ENCODE measurements at places on chromosomes 2 and 18.

- no peak for DNase-seq
Measured at GRCh38 chr2:237490795-237491194, 3.7 kb downstream of the MLPH start.

- DNase-seq: no peak
Measured at GRCh38 chr2:167898340-167898739, 349.1 kb downstream of the STK39 start.

DNA sequence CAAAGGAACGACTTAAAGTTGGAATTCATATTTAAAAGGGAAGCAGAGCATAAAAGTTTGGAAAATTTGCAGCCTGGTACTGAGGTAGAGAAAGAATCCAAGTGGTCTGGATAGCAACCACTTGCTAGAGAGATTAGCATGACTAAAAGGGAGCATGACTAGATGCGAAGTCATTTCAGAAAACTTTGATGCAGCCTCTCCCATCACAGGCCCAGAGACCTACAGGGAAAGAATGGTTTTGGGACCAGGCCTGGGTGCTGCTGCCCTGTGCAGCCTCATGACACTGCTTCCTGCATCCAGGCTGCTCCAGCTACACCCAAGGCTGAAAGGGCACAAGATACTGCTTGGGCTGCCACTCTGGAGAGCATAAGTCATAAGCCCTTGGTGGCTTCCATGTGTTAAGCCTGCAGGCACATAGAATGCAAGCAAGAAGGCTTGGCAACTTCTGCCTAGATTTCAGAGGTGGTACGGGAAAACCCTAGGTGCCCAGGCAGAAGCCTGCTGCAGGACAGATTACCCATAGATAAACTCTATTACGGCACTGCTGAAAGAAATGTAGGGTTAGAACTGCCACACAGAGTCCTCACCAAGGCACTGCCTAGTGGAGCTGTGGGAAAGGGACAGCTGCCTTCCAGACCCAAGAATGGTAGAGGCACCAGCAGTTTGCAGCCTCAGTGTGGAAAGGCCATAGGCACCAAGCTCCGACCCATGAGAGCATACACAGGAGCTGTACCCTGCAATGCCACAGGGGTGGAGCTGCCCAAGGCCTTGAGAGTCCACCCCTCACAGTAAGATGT lies 12.6 kb upstream of the CHN1 start:
- DNase-seq: no peak

- DNase-seq: no peak
Measured at GRCh38 chr2:162243294-162243693, at the start of gene FAP. Gene FAP, minus strand, starts transcription at chr2:162243445. Its CDS starts 118 bp downstream, at chr2:162243327.

DNA sequence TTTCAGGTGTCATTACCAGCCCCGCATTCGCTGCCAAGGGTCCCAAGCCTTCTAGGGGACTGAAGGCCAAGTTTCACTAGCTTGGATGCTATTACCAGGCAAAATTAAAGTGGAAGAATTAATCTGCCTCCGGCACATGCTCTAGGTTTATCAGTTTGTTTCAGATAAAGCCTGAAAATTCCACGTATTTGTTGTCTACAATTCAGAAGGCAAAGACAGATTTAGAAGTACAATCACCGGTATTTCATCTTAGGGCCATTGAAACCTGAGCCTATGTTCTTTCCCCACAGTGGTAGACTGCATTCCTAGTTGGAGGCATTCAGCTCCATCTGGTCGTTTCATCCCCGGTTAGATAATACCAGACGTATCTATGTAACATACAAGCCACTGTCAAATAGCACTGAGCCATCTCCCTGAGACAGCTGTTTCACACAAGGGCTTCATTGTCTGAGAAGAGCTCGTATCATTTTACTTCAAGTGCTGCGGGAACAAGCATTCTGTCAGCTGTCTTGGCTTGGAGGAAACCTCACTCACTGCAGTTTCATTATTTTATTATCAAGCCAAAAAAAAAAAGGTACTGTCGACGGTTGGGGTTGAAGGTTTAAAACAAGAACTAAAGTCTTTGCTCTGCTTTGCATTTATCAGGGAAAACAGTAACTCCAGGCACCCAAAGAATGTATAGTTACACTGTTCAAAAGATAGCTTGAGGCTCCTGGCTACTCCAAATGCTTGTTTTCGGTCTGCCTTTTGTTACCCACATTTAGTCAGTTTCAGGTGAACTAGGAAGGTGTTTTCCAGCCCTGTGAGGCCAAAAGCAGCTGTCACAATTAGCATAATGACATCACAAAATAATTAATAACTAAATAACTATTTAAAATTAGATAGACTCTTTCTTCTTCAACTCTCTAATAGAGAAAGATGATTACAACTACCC lies 76.7 kb downstream of the TGIF1 start:
- DNase-seq: no peak

- no peak for DNase-seq
Measured at GRCh38 chr2:119008108-119008507, 66.1 kb downstream of the MARCO start.
